ENCODE measurements at places on chromosomes 2 and 18. TPM values are rescaled to one million over a fixed set of nuclear protein-coding genes. Genes with fewer than 3 reads are reported as not detected.

The IL36B gene
- not detected for total RNA-seq

The ARHGAP28 gene
- 0.05 TPM for total RNA-seq

The ARHGEF4 gene
- 6.4 TPM for total RNA-seq

The CNGA3 gene
- total RNA-seq, result 0.06 TPM

The PAX8 gene
- 1.1 TPM for total RNA-seq

The ACTG2 gene
- 0.17 TPM for total RNA-seq

The RGPD4 gene
- 0.08 TPM for total RNA-seq

The ERICH2 gene
- total RNA-seq, result not detected

The TMEM37 gene
- total RNA-seq, result 2.7 TPM

The FAM168B gene
- total RNA-seq, result 93.8 TPM

The ABCB11 gene
- not detected for total RNA-seq

The LYG1 gene
- 1.3 TPM for total RNA-seq

The GPR45 gene
- total RNA-seq, result not detected

The MC5R gene
- not detected for total RNA-seq

The CD207 gene
- total RNA-seq, result not detected

The GPR17 gene
- not detected for total RNA-seq

The UGT1A4 gene
- total RNA-seq, result 0.05 TPM

The MEP1B gene
- 0.06 TPM for total RNA-seq

The DOK6 gene
- total RNA-seq, result not detected

The SNED1 gene
- 0.84 TPM for total RNA-seq

The LYPD1 gene
- total RNA-seq, result 16.3 TPM

The SOX11 gene
- not detected for total RNA-seq

The MYO1B gene
- 56.1 TPM for total RNA-seq

The HOXD11 gene
- 7.8 TPM for total RNA-seq

The PSMA8 gene
- total RNA-seq, result not detected

The MYO5B gene
- total RNA-seq, result 11.8 TPM

The ANXA4 gene
- total RNA-seq, result 349 TPM

The LIMS4 gene
- 0.56 TPM for total RNA-seq

The HJURP gene
- 89.5 TPM for total RNA-seq

The SEPTIN10 gene
- 54.9 TPM for total RNA-seq

The DSC1 gene
- total RNA-seq, result not detected

The TMEM237 gene
- 15.7 TPM for total RNA-seq

The CFLAR gene
- 82.1 TPM for total RNA-seq

The BUB1 gene
- total RNA-seq, result 32.4 TPM

All from A549 treated with RU486 at 1 μM for 4 hours (cell line).